NCI-H1436 (cell line): ENCODE measurements at places on chromosomes 1 and 21.
A peak's percentile ranks its signal among the peaks of the same experiment; 100 is the strongest.

GRCh38 chr1:10387677-10388386, 11.0 kb upstream of the PGD start:
- DNase-seq, result peak; percentile 43

DNA sequence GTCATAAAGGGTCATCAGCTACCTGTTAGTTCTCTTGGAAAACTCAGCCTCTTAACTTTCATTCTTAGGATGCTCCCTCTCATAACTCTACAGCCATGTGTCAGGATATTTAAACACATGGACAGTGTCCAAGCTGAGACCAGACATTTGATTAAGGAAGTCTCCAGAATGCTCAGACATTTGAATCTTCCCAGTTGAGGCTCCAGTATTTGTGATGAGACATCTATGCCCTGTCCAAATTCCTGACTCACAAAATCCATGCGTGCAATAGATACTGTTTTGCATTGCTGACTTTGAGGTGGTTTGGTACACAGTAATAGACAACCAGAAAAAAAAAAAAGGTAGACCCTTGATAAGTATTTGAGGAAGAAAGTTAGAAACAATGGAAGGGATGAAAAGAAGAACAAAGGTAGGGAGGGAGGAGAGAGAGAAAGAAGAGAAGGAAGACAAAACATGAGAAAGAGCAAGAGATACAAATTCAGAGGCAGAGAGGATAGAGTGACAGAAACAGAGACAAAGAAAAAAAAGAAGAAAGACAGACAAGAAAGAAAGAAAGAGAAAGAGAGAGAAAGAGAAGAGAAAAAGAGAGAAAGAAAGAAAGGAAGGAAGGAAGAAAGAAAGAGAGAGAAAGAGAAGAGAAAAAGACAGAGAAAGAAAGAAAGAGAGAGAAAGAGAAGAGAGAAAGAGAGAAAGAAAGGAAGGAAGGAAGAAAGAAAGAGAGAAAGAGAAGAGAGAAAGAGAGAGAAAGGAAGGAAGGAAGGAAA, 275.5 kb upstream of the PRMT6 start:
- DNase-seq, result no peak

- DNase-seq, result no peak
These were observed 22.3 kb upstream of the POFUT2 start for GRCh38 chr21:45309987-45310381.

DNA sequence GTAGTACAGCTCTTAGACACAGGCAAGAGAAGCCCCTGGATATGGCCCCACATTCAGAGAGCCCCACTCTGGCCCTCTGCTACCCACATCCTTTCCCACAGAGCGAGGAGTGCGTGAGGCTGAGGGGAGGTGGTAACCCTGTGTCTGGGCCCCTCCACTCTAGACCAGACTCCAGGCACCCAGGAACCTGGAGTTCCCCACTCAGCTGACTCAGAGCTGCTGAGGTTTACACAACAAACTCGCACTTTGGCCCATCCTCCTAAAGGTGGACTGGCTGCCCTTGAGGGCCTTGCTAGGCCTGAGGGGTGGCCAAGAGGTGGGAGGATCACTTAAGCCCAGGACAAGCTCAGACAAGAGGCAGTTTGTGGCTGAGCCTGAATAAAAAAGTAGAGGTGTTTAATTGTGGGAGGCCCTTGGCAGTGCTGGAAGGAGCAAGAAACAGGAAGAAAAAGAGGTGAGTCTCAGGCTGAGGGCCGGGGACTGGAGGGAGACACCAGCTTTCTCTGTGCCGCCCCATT, 10.7 kb downstream of the MR1 start:
- no peak for DNase-seq
